ENCODE measurements at places on chromosomes 7 and 10. TPM values are rescaled to one million over a fixed set of nuclear protein-coding genes. Genes with fewer than 3 reads are reported as not detected.

Gene USP6NL
- total RNA-seq, result 13.7 TPM

Gene NODAL
- not detected for total RNA-seq

- H3K4me3 ChIP-seq, result no peak overlapping the region
- DNase-seq, result no peak
- no peaks in the 10 kb centered on the region for H3K27me3 ChIP-seq
- H3K36me3 ChIP-seq, result no peaks in the 10 kb centered on the region
- no peak overlapping the region for H3K27ac ChIP-seq
- no peaks in the 10 kb centered on the region for H3K4me1 ChIP-seq
Measured at GRCh38 chr7:111846898-111847297, 284.6 kb upstream of the IMMP2L start.

- no peaks in the 10 kb centered on the region for H3K4me1 ChIP-seq
- no peak for DNase-seq
- H3K27me3 ChIP-seq, result no peaks in the 10 kb centered on the region
- H3K36me3 ChIP-seq, result no peaks in the 10 kb centered on the region
- H3K27ac ChIP-seq, result no peak overlapping the region
Measured at GRCh38 chr10:70963271-70963670, 74.9 kb upstream of the PCBD1 start.

DNA sequence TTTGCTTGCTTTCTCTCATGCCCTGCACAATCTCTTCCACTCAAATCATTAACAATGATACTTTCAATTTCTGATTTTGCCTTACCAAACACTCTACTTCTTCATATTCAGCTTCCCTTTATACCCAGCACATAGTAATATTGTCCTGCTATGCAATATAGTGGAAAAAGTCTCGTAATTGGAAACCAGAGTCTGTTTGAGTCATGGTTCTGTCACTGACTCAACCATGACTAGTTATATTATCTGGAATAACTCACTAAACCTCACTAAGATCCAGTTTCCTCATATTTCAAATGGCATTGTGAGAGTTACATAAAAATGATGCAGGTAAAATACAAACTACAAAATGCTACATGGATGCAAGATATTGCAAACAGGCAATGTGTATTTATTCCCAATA lies 98.5 kb upstream of the LRRTM3 start:
- no peak overlapping the region for H3K27ac ChIP-seq
- peaks cover 2% of the 10 kb centered on the region for H3K4me1 ChIP-seq
- H3K27me3 ChIP-seq, result no peaks in the 10 kb centered on the region
- DNase-seq, result no peak

GRCh38 chr7:106415433-106415832 lies 130.7 kb upstream of the NAMPT start:
- H3K27me3 ChIP-seq, result no peaks in the 10 kb centered on the region
- no peaks in the 10 kb centered on the region for H3K36me3 ChIP-seq
- H3K4me3 ChIP-seq, result no peak overlapping the region
- peaks cover 39% of the 10 kb centered on the region for H3K4me1 ChIP-seq

DNA sequence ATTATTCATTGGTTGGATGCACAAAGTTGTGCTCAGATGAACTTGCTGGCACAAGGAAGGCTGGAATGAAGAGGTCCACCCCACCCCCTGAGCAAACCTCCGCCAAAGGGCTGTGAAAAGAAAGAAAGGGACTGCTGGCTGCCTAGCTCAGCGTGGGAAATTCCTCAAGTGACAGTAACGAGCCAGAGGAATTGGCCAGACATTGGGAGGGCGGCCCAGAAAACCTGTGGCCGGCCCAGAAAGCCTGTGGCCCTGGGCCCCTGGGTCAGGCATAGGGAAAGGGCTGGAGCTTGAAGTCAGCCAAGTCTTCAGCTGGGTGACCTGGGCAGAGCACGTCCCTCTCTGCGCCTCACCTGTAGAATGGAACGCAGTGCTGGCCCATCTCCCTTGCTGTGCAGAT lies 30.6 kb upstream of the CTBP2 start:
- no peak overlapping the region for H3K27ac ChIP-seq
- no peak for DNase-seq
- H3K4me3 ChIP-seq, result no peak overlapping the region
- H3K27me3 ChIP-seq, result no peaks in the 10 kb centered on the region

DNA sequence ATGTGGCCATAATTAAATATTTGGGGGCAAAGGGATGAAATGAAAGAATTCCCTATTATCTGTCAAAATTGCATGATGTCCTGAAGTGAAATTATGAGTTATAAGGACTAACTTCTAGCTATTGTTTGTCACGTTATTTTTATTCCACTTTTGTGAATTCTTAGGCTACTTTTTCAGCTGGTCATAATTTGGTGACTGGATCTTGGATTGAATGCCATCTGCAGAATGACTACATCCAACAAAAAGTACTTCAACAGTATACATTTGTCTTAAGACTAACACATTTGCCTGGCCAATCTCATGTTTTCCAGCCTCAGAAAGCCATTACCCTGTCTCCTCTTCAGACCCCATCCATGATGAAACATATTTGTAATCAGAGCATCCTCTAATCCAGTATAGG lies 48.1 kb upstream of the WNT16 start:
- no peaks in the 10 kb centered on the region for H3K27me3 ChIP-seq
- H3K4me3 ChIP-seq, result no peak overlapping the region
- DNase-seq, result no peak
- H3K27ac ChIP-seq, result no peak overlapping the region
- H3K36me3 ChIP-seq, result no peaks in the 10 kb centered on the region
